ENCODE measurements at places on chromosomes 7 and 10. TPM values are rescaled to one million over a fixed set of nuclear protein-coding genes. Genes with fewer than 3 reads are reported as not detected.

MPLKIP gene
- 32.4 TPM for total RNA-seq

ECHDC3 gene
- total RNA-seq = 44.2 TPM

R3HCC1L gene
- total RNA-seq = 12.3 TPM

FXYD4 gene
- total RNA-seq = not detected

ZPBP gene
- not detected for total RNA-seq

MLXIPL gene
- 6.1 TPM for total RNA-seq

SEC31B gene
- total RNA-seq = 6.4 TPM

CLDN12 gene
- 21.4 TPM for total RNA-seq

SFTPD gene
- total RNA-seq = not detected

GNGT1 gene
- not detected for total RNA-seq

OPALIN gene
- total RNA-seq = not detected

FAS gene
- 41.0 TPM for total RNA-seq

AGAP3 gene
- total RNA-seq = 98.2 TPM

PLCE1 gene
- 13.0 TPM for total RNA-seq

SEMA3A gene
- 3.4 TPM for total RNA-seq

C10orf105 gene
- 0.49 TPM for total RNA-seq

NUTM2B gene
- 0.25 TPM for total RNA-seq

ADAM12 gene
- 3.7 TPM for total RNA-seq

PON1 gene
- not detected for total RNA-seq

PPP1R3A gene
- not detected for total RNA-seq

TAS2R5 gene
- 6.1 TPM for total RNA-seq

LIPJ gene
- not detected for total RNA-seq

SYNPO2L gene
- total RNA-seq = 0.49 TPM

GCK gene
- total RNA-seq = 1.7 TPM

PHKG1 gene
- total RNA-seq = not detected

TCAF2 gene
- total RNA-seq = 9.1 TPM

PLXNA4 gene
- total RNA-seq = 14.0 TPM

SMKR1 gene
- total RNA-seq = not detected

AASS gene
- 34.4 TPM for total RNA-seq

CUZD1 gene
- total RNA-seq = not detected

ZNF37A gene
- 14.5 TPM for total RNA-seq

HSPA12A gene
- total RNA-seq = 28.7 TPM

OPN4 gene
- total RNA-seq = not detected

LLCFC1 gene
- total RNA-seq = not detected

CPA2 gene
- total RNA-seq = not detected

EXOSC1 gene
- total RNA-seq = 37.6 TPM

CDK13 gene
- 87.4 TPM for total RNA-seq

SHH gene
- total RNA-seq = 0.25 TPM

UBTD1 gene
- 18.4 TPM for total RNA-seq

EPDR1 gene
- 37.6 TPM for total RNA-seq

ADAMTS14 gene
- not detected for total RNA-seq

NANOS1 gene
- not detected for total RNA-seq

TRIM4 gene
- 33.1 TPM for total RNA-seq

TSPAN12 gene
- total RNA-seq = 9.6 TPM

MDFIC gene
- total RNA-seq = 27.7 TPM

HACD1 gene
- total RNA-seq = 6.4 TPM

CAV2 gene
- total RNA-seq = 42.5 TPM

C10orf62 gene
- not detected for total RNA-seq

ARMH3 gene
- total RNA-seq = 26.5 TPM

OR2A42 gene
- total RNA-seq = not detected
